PC-9 (cell line): ENCODE measurements at places on chromosomes 3 and 15. TPM values are rescaled to one million over a fixed set of nuclear protein-coding genes. Genes with fewer than 3 reads are reported as not detected.

PIAS1 gene
- 42.2 and 42.5 TPM in 2 replicates for total RNA-seq

LDHAL6B gene
- not detected in 2 replicates for total RNA-seq

SH2D7 gene
- not detected in 2 replicates for total RNA-seq

PLCL2 gene
- 4.4 and 4.6 TPM in 2 replicates for total RNA-seq

TMEM42 gene
- 18.2 and 22.4 TPM in 2 replicates for total RNA-seq

GOLGA6L1 gene
- not detected in 2 replicates for total RNA-seq

APOD gene
- total RNA-seq = 0.48 TPM in 1 of 2 replicates, not detected in the other

ARL8B gene
- 45.4 and 49.5 TPM in 2 replicates for total RNA-seq

SLC2A2 gene
- total RNA-seq = not detected in 2 replicates

CAND2 gene
- total RNA-seq = 0.30 and 0.37 TPM in 2 replicates

GOLGA8G gene
- total RNA-seq = not detected in 2 replicates

WDR49 gene
- 0.28 TPM in 1 of 2 replicates, not detected in the other for total RNA-seq

PDE12 gene
- 14.3 and 16.6 TPM in 2 replicates for total RNA-seq

SUMF1 gene
- total RNA-seq = 41.6 and 50.9 TPM in 2 replicates

SLC24A5 gene
- total RNA-seq = not detected in 2 replicates

B3GALNT1 gene
- 8.8 and 17.3 TPM in 2 replicates for total RNA-seq

MYO1E gene
- 156 and 213 TPM in 2 replicates for total RNA-seq

TRMT10C gene
- total RNA-seq = 26.0 and 34.2 TPM in 2 replicates

ZNF501 gene
- total RNA-seq = 2.6 and 3.9 TPM in 2 replicates

CCDC14 gene
- total RNA-seq = 36.5 and 50.6 TPM in 2 replicates

RLBP1 gene
- total RNA-seq = not detected in 2 replicates

ATP6V1A gene
- total RNA-seq = 56.2 and 75.1 TPM in 2 replicates

SLC7A14 gene
- total RNA-seq = not detected in 2 replicates

MED12L gene
- 3.0 and 4.0 TPM in 2 replicates for total RNA-seq

STAB1 gene
- 0.04 TPM in 1 of 2 replicates, not detected in the other for total RNA-seq

ELL3 gene
- 6.1 and 7.0 TPM in 2 replicates for total RNA-seq

OR5K2 gene
- total RNA-seq = not detected in 2 replicates

GABRR3 gene
- total RNA-seq = not detected in 2 replicates

MAP4 gene
- total RNA-seq = 157 and 187 TPM in 2 replicates

LRRC2 gene
- total RNA-seq = 0.08 and 0.22 TPM in 2 replicates

SLC12A1 gene
- total RNA-seq = not detected in 2 replicates

ST8SIA2 gene
- total RNA-seq = not detected in 2 replicates

GOLIM4 gene
- total RNA-seq = 10.9 and 17.5 TPM in 2 replicates

GOLGA8J gene
- total RNA-seq = not detected in 2 replicates

CIB2 gene
- total RNA-seq = 5.6 and 5.8 TPM in 2 replicates

BNC1 gene
- total RNA-seq = 0.70 and 0.83 TPM in 2 replicates

AMOTL2 gene
- 147 and 221 TPM in 2 replicates for total RNA-seq

SERPINI1 gene
- total RNA-seq = 2.4 and 2.6 TPM in 2 replicates

HGD gene
- total RNA-seq = 0.65 and 0.85 TPM in 2 replicates

TAGLN3 gene
- not detected in 2 replicates for total RNA-seq

ZNF35 gene
- total RNA-seq = 5.4 and 7.0 TPM in 2 replicates

SIN3A gene
- 87.0 and 91.8 TPM in 2 replicates for total RNA-seq

GABRG3 gene
- total RNA-seq = not detected in 2 replicates

KCNAB1 gene
- 1.4 and 3.3 TPM in 2 replicates for total RNA-seq

RYR3 gene
- 0.15 and 0.25 TPM in 2 replicates for total RNA-seq

TMEM207 gene
- total RNA-seq = not detected in 2 replicates

LYZL4 gene
- total RNA-seq = not detected in 2 replicates

NOX5 gene
- total RNA-seq = 0.85 and 1.5 TPM in 2 replicates

GNAT1 gene
- total RNA-seq = 0.48 TPM in 1 of 2 replicates, not detected in the other

WNT7A gene
- total RNA-seq = 4.7 and 6.3 TPM in 2 replicates

CPNE9 gene
- total RNA-seq = not detected in 2 replicates

AP3B2 gene
- total RNA-seq = not detected in 2 replicates

CHRNA3 gene
- total RNA-seq = not detected in 2 replicates

MUSTN1 gene
- total RNA-seq = 1.8 TPM in 1 of 2 replicates, not detected in the other

CACNA1D gene
- not detected in 2 replicates for total RNA-seq
